Stimulated activated CD8-positive, alpha-beta memory T cell treated with anti-CD3 and anti-CD28 coated beads, Interleukin-7, amount 100 ng/mL, for 1 hour (primary cell): ENCODE measurements at places on chromosomes 2 and 18.

GRCh38 chr2:146437712-146438111, 1407.1 kb upstream of the ACVR2A start:
- DNase-seq, result no peak

DNA sequence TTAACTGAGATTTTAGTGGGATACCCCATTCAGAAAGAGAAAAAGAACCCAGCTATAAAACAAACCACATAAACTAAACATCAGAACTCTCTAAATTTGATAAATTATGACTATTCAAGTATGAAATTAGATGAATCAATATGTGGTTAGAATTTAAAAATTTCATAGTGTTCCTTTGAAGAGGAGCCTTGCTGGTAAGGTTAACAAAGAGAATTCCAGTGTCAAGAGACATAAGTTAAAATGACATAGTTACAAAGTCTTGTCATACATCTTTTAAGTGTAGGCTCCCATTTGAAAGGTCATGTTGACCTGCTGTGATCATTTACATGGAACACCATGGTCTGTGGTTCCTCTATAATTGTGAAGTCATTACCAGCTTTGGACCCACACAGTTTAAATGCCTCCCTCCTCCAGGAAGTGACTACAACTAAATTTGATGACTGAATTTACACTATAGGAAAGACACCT, 231.6 kb upstream of the ETAA1 start:
- DNase-seq, result no peak

GRCh38 chr2:176084611-176085119, 903 bp upstream of the EVX2 start:
- no peak for DNase-seq

DNA sequence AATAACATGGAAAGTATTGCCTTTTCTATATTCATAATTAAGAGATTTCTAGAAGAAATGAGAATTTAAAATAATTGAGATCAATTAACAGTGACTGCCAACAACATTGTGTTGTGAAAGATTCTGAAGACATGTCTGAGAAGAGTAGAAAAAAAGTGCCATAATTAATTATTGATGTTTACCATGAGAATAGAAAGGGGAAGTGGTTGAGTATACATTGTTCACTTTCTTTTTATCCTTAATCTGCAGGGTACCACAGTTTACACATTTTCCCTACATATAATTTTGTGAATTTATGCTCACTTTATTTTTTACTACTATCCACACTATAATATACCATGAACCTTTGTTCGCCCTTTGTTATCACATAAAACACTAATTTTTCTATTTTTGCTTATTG, 47.1 kb upstream of the UBE2E3 start:
- DNase-seq, result no peak

- DNase-seq, result no peak
Measured at GRCh38 chr2:226187156-226187555, 612.5 kb downstream of the IRS1 start.

DNA sequence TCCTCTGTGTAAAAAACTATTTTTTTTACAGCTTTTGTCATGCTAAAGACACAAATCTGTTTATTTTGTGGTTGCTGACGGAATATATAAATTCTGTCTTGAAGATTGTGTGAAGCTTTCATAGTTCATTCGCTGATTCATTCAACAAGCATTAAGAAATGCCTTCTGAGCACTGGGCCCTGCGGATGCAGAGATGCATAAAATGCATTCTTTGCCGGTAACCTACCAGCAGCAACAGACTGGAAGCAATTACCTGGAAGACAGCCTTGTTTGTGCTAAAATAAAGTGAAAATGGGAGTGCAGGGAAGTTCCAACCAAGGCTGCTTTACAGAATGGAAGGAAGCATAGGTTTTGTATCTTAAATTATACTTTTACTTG, 119.7 kb downstream of the PMAIP1 start:
- no peak for DNase-seq

DNA sequence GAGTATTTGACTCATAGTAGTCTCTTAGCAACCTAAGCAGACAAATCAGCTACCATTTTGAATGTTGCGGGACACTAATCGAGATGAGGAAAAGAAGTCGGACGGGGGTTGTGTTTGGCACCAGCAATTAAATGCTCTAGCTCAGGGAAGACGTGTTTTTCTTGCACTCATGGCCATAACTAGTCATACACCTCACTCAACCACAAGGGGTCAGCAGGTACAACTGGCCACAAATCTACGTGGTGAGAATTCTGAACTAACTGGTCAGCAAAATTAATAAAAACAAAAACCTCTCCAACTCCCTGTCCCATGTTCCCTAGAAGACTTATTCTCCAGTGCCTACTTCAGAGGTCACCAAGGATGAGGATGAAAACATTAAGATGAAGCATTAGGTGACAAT, 1467.8 kb downstream of the DPP10 start:
- DNase-seq, result no peak

- no peak for DNase-seq
Measured at GRCh38 chr2:168054657-168055056, 192.7 kb downstream of the STK39 start.

DNA sequence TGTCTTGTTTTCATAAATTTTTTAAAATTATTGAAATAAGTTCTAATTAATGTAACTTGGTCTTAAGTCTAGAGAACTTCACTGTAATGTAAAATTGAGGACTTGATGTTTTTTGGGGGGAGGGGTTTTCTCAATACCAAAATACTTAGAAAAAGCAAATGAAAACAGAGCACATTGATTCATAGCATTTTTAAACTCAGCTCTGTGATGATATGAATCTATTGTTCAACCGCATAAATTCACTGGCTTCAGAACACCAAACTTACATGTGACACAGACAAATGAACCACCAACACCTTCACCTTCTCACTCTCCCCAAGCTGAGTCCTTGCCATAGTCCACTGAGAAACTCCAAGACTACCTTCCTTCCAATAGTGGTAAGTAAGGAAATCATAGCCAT, 108.2 kb downstream of the ZNF521 start:
- DNase-seq, result no peak

DNA sequence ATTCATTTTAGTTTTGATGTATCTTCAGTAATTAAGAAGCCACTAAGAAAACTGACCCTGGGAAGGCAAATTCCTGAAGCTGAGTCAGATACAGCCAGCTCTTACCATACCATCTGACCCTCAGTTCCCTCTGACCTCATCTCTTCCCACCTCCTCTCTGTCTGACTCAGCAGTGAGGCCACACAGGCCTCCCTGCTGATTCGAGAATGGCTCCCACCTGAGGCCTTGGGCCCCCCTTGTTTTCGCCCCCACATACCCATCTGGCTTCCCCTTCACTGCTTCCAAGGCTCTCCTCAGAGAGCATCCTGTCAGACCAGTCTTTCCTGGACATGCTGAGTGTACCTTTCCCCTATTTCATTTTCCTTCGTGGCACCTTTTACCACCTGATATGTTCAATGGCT, 71.0 kb upstream of the CYP1B1 start:
- no peak for DNase-seq

DNA sequence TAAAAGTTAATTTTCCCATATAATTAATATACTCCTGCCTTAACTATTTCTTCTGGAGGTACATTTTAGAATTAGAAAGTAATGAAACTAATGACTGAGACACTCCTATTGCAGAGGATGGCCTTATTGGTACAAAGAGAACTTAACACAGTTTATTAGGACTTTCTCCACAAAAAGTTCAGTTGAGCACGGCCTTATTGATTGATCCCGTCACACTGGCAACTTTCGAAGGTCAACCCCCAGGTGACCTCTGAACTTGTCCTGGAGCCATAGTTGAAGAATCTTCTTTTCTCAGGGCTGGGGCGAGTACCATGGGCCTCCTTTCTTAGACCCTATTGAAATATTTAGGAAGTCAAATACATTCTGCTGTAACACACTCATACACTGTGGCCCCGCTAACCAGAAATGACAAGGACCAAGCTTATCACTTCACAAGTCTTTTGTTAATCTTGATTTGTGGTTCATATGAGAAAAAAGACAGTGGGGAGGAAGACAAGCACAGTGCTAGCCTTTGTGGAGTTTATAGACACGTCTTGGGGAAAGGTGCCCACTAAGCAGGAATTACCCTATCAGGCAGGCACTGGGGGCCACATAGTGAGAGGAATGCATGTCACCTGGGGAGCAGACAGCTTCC, 11.2 kb downstream of the SPP2 start:
- no peak for DNase-seq

GRCh38 chr2:132581991-132582738, 87.8 kb downstream of the LYPD1 start:
- DNase-seq, result no peak

DNA sequence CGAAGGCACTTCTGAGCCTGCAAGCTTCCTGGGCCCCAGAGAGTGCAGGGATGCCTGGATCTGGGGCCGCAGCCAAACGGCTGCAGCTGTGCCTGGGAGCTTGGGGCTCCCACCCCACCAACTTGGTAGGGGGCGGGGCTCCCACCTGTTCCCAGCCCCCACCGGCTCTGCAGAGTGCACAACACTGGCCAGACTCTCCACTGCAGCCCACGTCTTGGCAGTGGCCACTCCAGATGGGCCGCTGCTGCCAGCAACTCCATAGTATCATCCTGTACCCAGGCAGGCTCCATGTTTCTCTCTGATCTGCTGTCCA, 9.9 kb downstream of the DYSF start:
- DNase-seq, result no peak

DNA sequence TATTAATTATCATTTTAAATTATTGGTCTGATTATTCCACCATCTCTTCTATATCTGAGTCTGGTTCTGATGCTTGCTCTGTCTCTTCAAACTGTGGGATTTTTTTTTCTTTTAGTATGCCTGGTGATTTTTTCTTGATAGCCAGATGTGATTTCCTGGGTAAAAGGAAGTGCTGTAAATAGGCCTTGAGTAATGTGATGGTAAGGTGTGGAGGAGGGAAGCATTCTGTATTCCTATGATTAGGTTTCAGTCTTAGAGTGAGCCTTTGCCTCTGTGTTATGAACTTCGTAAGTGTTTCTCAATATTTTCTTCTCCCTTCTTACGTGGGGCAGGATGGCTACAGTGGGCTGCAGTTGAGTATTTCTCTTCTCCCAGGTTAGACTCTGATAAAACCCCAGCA, 103.0 kb downstream of the EHBP1 start:
- no peak for DNase-seq

- DNase-seq, result no peak
Measured at GRCh38 chr2:55838653-55839052, 84.9 kb downstream of the EFEMP1 start.

DNA sequence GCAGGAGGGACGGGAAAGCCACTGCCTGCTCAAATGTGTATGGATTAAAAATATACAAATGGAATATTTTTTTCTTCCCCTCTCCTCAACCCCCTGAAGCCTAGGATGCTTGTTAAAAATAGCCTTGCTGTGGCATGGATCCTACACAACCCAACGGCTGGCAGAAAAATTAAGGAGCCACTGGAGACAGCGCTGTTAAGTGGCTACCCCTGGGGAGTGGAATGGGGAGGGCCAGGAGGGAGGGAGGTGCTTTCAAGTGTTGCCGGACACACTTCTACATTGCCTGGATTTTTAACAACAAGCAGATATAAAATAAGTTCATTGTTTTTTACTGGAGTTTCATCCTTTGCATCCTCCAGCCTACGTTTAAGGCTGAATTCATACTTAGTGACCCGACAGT, 66.6 kb downstream of the ZBTB7C start:
- no peak for DNase-seq

GRCh38 chr2:189153619-189154018, 25.9 kb downstream of the COL5A2 start:
- DNase-seq, result no peak

GRCh38 chr2:54298514-54298913, 42.5 kb upstream of the TSPYL6 start:
- DNase-seq, result no peak

DNA sequence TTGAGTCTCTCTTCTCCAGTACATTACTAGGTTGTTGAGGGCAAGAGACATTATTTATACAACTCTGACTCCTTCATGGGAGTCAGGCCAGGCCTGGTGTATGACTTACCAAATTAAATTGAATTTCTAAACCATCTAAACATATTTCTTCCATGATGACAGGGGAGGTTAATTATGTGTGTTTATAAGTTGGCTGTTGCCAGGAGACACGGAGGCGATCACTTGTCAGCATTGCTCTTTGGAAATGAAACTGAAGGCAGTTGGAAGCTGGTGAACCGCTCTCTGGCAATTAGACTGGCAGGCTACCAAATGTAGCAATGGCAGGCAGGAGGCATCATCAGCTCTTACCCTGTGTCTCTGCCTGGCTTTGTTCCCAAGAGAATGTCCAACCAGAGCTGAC, 241.4 kb downstream of the KCNS3 start:
- no peak for DNase-seq

DNA sequence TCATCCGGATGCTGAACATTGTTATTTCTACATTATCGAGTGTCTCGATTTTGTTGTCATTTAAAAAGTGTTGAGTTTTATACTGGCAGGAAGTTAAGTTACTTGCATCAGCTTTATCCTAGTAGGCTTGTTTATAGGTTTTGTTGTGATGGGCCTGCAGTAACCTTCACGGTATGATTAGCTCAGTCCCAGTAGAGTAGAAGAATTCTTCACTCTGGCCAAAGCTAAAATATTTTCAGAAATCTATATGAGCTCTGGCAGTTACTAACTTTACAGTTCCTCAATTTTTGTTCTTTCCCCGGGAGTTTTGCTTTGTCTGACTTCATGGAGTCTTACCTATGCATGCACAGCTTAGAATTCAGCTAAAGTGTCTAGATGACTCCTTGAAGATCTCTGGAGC, 294.9 kb downstream of the NAPG start:
- DNase-seq, result no peak

- DNase-seq, result no peak
Measured at GRCh38 chr18:22643731-22644130, 226.0 kb upstream of the CTAGE1 start.

DNA sequence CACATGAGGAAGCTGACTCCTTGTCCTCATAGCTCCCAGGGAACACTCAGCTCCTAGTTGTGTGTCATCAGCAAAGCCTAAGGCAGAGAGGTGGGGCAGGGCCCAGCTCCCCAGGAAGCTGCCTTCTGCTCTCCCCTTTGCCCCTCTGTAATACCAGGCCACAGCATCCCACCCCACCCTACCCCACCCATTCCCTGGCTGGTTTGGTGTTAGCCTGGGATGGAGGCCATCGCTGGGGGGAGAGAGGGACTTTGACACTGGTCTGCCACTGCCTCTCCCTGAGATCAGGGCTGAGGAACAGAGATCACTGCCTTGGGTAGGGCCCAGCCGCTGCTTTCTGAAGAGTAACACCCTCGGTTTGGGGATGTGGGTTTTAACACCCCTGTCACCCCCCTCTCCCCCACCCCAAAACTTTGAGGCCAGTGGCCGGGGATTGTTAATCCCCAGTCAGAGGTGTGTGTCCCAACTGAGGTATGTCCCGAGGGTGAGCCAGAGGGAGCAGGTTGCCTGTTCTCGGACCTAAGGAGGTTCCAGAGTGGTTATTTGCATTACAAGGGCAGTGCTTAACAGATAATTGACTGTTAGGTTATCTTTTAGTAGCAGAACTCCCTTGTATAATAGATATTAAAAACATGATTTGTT, 41.4 kb downstream of the TET3 start:
- no peak for DNase-seq

GRCh38 chr18:26252411-26252810, 26.2 kb downstream of the TAF4B start:
- DNase-seq, result no peak

DNA sequence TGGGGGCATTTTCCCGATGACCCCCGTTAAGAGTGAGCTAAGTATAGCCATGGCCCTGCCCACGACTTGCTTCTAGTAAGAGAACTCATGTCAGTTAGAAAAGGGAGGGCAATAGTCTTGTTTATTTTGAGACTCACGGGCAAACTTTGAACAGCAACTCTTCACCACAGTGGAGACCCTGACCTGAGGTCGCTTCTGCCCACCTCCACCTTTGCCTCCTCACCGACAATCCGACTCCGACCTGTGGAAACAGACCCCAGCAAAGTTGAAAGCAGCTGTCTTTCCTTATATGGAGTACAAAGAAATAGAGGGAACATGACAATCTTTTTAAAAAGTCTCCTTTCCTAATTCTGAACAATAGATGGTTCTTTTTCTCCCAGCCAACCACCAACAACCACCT, 155.0 kb upstream of the GCFC2 start:
- DNase-seq, result no peak
